ENCODE measurements at places on chromosomes 5 and 9.

GRCh38 chr5:145341842-145342241, 493.3 kb downstream of the PRELID2 start:
- no peak for DNase-seq

DNA sequence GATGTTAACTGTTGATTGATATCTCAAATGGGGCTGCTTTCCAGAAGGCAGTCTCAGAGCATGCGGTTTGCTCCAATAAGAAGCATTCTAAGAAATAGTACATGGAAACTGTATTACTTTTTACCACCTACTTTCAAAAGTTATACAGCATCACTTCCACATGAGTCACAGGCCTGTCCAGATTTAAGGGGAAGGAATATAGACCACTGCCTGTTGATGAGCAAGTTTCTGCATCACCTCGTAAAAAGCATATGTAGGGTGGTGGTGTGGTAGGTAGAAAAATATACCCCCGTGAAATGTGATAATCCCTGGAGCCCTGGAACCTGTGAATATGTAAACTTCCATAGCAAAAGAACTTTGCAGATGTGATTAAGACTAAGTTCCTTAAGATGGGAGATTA, 816.6 kb upstream of the CDH6 start:
- no peak for DNase-seq

GRCh38 chr5:179530069-179530998, 20.0 kb upstream of the RUFY1 start:
- peak; percentile 44 for DNase-seq

DNA sequence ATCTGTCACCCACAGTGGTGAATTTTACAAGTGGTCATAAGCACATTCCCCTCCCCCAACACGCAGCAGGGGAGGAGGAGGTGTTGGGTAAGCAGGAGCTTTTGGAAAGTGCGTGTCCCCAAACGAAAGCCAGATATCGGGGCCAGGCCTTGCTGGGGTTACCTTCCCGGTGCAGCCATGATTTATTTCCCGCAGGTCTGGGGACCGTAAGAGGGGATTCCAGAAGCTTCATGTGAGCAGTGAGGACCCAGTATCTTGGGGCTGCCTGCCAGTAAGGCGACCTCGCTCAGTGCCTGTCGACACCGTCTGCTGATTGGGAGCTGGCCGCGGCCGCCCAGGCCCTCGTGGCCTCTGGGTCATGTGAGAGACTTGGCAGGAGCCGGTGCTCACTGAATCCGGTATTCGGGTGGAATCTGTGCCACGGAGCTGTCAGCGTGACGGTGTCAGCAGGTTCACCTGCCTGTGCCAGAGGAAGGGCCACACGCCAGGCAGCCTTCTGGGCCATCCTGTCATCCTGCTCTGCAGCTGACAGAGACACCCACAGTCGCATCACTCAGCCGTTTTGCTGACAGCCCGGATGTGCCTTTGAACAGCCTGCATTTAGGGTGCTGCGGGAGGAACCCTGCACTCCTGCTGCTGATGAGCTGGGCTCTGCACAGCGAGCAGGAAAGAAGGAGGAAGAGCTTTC, 37.3 kb downstream of the SEC61B start:
- peak; percentile 85 for DNase-seq

DNA sequence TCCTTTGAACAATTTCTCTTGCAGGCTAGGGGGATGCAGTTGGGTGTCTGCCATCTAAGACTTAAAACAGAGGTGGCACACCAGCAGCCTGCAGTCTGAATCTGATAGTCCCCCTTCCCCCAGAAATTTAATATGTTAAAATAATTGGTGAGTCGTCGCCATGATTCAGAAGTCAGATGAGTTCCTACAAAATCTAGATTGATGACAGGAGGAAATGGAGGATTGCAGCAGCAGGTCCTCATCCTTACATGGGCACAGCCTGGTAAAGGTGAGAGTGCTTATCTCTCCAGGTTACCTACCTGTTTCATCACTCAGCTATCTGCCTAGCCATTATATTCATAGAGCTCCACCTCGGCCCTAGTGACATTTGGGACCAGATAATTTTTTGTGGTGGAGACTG, 112.3 kb downstream of the PCSK1 start:
- no peak for DNase-seq

GRCh38 chr5:133895979-133896845, 72.2 kb downstream of the C5orf15 start:
- DNase-seq, result no peak

- no peak for DNase-seq
Observed at GRCh38 chr5:73974871-73975360, 348.9 kb downstream of the ARHGEF28 start.

DNA sequence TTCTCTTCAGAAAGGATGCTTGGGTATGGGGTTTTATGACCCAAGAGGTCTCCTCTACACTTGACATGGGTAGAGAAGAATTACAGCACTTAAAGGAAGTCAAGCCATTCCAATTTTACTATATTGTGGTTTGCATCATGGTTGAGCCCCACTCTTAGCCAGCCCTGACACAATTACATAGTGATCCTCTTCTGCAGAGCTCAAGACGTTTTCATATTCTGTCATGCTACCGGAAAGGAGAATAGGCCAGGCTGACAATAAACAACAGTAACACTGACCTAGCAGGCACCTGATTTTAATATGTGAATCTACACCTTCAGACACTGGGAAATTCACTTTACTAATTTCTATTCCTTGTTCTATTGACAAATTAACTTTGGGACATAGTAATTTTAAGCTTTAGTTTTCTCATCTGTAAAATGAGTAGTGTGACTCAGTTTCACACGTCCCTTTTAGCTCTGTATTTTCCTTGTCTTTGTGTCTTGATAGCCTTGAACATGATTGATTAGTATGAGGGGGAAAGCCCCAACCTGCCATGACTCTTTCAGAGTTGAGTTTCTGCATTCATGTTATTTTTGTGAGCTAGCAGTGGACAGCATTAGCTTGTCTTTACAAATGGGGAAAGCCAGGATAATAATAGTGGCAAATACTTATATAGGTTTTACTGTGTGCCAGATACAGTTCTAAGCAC, 83.8 kb downstream of the SV2C start:
- DNase-seq, result no peak

DNA sequence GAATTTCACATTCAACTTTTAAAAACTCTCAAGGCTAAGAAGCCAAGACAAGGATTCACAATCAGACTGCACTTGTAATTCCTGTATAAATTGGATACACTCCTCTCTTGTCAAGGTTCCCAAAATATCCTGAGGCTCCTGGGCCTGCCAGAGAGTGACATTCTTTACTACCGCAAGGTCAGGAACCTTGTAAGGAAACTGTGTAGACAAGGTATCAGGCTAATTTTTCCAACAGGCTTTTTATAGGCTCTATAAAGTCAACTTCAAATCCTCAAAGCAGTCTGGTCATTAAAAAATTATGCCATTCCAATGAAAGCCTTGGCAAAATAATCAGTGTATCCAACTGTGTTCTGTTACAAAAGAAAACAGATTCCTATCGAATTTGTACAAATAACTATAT, 15.5 kb upstream of the PAIP1 start:
- no peak for DNase-seq

GRCh38 chr5:72363166-72363802, 43.1 kb downstream of the PTCD2 start:
- DNase-seq, result no peak

DNA sequence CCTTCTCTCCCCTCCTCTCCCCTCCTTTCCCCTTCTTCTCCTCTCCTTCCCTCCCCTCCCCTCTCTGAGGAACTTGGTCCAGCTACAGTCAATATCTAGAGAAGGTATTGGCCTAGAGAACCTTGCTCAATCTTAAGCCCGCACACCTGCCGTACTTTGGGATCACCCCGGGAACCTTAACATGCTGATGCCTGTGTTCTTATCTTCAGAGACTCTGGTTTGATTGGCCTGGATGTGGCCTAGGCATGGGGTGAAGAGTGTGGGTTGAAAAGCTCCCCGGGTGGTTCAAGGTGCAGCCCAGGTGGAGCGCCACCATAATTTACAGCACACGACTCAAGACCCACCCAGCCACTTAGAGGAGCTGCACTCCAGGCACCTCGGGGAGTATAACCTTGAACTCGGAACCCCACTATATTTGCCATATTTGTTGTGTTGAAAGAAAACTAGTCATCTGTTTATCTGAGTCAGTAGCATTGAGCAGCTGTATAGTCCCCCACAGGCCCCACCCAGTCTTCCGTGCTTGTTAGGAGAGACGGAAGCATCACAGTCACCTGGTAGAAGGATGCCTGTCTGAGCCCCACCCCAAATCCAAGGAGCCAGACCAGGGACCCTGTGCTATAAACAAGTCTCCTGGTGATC, 14.4 kb upstream of the PHF19 start:
- DNase-seq, result no peak

GRCh38 chr9:134548185-134548584, 93.4 kb upstream of the COL5A1 start:
- no peak for DNase-seq

DNA sequence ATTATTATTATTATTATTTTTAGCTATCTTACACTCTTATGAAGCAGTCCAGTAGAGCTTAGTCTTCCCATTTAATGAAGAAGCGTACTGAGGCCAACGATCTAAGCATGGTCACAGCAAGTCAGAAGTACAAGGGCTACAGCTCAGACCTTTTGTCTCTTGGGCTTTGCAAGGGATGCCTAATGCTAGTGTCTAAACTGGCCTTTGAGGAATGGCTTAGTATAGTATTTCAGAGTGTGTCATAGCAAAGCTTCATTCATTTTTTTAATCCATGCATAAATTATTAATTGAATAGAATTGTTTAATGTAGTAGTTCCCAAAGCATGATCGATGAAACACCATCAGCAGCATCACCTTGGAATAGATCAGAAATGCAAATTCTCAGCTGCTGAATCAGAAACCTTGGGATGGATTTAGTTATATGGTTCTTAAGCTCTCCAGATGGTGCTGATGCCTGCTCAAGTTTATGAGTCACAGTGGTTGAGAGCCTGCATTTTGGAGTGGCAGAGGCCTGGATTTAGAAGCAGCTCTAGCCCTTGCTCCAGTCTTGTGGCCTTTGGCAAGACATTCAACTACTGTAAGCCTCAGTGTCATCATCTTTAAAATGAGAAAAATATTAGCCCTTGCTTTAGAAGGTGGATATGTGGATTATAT, 6.1 kb downstream of the IL12B start:
- no peak for DNase-seq

DNA sequence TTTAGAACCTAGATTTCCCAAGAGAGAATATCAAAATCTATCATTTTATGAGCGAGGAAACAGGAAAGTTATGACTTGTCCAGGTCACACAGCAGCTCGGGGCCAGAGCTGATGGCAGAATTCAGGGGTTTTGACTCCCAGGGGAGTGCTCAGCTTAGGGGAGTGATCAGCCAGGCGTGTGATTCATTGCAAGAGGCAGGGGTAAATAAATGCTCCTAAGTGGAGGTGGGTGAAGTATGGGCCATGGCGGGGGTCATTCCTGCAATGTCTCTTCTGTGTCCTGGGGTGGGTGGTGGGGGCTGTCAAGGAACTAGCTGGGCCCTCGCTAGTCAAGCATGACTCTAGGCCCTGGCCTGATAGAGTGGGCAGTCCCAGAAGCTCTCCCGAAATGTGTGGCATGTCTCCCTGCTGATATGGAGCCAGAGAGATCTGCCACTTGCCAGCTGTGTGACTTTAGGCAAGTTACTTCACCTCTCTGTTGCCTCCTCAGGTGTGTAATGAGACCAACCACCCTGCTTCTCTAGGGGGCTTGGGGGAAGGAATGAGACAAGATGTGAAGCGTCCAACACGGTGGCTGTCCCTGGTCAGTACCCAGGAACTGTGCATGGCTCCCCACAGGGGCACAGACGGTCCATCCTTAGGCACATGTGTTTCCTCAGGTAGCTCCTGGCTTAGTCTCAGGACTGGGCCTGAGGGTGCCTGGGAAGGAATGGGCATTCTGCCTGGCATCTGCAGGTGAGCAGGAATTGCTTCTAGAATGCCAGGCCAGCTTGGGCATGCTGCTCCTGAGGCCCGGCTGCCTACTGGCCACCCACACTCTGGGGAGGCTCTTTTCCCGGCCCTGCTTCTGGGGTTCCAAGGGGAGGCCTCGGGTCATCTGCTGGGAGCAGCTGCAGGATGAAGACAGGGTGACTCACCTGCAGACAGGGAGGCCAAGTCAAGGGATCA, 36.5 kb upstream of the SH3PXD2B start:
- DNase-seq, result no peak

DNA sequence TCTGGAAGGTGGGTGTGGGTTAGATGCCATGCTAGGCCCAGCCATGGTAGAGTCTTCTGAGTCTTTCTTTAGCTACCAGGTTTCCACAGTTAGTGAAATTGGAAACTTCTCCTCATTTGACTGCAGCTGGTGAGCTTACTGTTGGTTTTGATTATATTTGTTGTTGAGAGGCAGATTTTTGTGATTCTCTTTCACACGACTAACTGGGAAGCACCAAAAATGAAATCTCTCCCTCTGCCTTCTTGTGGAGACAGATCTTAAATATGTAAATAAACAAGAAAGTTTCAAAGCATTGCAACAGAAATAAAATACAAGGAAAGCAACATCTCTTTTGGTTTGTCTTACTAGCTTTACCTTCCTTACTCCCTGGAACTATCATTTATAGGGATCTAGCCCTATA, 122.2 kb downstream of the CEMIP2 start:
- DNase-seq, result no peak

- no peak for DNase-seq
Observed at GRCh38 chr5:122064992-122065391, 13.1 kb downstream of the LOX start.

GRCh38 chr5:79133121-79133656, 21.6 kb downstream of the BHMT start:
- DNase-seq, result no peak

DNA sequence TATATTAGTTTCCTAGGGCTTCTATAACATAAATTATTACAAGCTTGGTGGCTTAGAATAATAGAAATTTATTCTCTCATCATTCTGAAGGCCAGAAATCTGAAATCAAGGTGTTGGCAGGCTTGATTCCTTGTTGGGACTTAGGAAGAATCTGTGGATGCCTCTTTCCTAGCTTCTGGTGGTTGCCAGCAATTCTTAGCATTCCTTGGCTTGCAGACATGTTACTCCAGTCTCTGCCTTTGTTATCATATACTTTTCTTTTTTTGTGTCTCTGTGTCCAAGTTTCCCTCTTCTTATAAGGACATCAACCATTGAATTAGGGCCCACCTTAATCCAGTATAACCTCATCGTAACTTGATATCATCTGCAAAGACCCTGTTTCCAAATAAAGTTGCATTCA, 31.4 kb downstream of the CTNNA1 start:
- no peak for DNase-seq

DNA sequence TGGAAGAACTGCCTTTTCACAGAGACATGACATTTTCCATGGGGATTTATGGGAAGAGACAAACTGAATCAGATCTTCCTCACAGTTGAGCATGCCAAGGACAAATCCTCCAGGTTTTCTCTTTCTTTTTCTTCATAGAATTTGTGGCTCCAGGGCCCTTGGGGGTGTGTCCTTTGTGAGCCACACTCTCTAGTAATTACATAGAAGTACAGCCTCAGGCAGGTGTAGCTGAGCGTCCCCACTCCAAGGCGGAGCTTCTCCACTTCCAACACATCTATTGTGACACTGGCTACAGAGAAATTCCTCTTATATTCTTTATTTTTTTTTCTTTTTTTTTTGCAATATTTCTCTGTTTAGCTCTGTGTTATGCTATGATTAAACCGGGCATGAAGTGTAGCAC, 420.5 kb upstream of the CD180 start:
- no peak for DNase-seq

- DNase-seq, result no peak
Observed at GRCh38 chr9:129040113-129040643, 3.8 kb downstream of the MIGA2 start.

- DNase-seq, result no peak
Observed at GRCh38 chr5:10573487-10574145, 9.7 kb downstream of the ANKRD33B start.

All from Ammon's horn (tissue), 1 donor.